Stimulated activated CD4-positive, alpha-beta T cell treated with anti-CD3 and anti-CD28 coated beads, Interleukin-4, amount 100 ng/mL, for 1 hour (primary cell): ENCODE measurements at places on chromosomes 5 and 9.

DNA sequence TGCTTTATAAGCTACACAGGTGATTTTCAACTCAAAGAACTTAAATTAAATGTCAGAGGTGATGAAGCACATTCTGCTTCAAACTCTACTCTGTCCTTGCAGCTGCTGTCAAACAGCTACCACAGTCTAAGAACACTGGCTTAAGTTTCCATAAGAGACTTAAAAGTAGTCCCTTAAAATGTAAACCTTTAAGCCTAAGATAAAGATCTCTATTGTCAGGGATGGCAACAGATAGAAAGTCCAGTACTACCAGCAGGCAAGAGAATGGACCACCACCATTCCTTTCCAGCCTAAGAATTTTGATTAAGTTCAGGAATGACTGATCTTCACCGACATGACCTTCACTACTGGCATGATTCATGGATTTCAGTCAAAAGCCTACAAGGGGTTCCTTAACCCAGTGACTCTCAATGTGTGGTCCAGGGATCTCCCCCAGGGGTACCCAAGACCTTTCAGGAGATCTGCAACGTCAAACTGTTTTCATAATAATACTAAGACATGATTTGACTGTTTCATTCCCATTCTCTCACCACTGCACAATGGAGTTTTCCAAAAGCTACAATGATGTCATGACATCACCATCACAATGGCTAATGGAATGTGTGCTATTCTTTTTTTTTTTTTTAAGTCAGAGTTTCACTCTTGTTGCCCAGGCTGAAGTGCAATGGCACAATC is 41.1 kb upstream of the PLPP6 start:
- no peak for DNase-seq

DNA sequence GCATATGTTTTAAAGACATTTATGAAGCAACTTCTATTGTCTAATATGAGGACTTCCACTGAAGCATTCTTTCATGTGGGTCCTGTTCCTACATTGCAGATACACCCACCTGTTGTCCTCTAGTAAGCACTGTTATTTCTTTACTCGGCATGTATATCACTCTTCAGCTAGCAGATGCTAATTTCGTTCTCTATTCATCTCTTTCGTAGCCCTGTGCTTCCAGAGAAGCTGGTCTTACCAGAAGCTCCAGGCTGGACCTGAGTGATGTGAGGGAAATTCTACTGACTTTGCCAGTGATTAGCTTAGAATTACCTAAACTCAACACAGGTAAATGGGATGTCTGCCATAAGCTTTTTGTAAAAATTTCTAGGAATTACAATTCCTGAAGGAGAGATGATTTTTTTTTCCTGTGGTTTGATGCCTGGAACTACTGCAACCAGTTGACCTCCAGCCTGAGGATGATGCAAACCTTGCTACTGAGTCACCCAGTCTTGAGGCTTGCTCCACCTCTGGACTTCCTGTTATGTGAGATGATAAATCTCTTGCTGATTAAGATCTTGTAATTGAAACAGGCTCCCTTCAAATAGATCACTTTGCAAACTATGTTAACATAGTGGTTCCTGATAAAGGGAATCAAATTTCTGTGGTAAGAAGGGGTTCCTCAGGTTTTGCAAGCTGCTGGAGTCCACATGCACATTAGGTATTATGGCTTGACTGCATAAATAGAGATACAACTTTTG is 52.2 kb upstream of the SPINK5 start:
- DNase-seq: no peak

GRCh38 chr9:36642817-36643216 is 70.1 kb downstream of the MELK start:
- DNase-seq: no peak

DNA sequence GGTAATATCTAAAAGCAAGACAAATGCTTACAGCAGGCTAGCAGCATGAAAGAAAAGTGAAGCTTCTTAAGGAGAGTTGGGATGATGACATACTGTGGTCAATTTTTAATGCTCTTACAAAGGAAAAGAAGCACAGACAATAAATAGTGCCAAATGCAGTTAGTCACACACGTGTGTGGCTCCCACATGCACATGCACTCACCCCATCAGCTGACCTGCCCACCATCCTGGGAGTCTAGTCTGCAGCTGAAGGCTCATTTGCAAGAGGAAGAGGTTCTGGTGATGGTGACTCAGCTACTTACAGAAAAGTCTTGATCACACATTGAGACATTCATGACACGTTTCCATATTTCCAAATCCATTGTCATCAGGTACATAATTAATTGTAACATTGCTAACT is 129.3 kb downstream of the MRPL36 start:
- DNase-seq: no peak

DNA sequence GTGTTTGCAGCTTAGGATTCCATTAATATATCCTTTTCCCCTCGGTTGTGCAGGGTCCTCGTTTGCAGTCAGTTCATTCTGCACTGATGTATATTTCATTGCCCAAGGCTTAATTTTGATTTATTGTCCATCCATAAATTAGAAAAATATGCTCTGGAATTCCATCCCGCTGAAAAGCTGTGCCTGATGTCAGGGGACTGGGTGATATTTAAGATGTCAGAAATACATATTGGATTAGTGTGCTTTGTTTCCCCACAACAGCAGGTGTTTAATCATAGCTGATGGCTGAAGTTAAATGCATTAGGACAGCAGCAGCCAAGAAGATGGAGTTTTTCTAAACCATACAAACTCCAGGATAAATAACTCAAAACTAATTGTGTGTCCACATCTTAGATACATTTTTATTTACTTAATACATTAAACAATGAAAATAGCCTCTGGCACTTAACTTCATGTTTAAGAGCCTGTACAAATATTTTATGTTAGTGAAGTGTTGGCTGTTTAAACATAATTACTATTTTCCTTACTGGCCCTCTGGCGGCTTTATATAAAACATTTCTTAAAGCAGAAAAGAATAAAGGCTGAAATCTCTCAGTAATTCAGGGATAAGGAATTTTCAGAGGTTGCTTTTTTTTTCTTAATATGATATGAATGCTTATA is 170.4 kb upstream of the TBCA start:
- DNase-seq: no peak

- no peak for DNase-seq
Measured at GRCh38 chr9:14417237-14417636, 103.3 kb upstream of the NFIB start.

GRCh38 chr5:127243011-127243410 is 47.6 kb upstream of the MEGF10 start:
- no peak for DNase-seq

- no peak for DNase-seq
Measured at GRCh38 chr5:148713735-148714508, 59.6 kb upstream of the HTR4 start.

DNA sequence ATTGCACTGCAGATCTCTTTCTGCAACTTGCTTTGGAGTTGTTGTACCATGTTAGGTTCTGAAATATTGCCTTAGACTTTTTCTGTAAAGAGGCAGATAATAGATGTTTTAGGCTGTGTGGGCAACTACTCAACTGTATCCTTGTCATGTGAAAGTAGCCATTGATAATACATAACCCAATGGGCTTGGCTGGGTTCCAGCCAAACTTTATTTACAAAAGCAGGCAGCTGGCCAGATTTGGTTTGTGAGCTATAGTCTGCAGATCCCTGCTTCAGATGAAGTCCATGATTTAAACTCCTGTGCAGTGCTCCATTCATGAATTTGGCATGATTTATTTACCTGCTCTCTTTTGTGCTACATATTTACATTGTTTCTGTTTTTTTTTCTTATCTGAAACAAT is 300.4 kb downstream of the IRX2 start:
- DNase-seq: no peak

- no peak for DNase-seq
Measured at GRCh38 chr5:120533581-120533980, 69.5 kb downstream of the PRR16 start.

DNA sequence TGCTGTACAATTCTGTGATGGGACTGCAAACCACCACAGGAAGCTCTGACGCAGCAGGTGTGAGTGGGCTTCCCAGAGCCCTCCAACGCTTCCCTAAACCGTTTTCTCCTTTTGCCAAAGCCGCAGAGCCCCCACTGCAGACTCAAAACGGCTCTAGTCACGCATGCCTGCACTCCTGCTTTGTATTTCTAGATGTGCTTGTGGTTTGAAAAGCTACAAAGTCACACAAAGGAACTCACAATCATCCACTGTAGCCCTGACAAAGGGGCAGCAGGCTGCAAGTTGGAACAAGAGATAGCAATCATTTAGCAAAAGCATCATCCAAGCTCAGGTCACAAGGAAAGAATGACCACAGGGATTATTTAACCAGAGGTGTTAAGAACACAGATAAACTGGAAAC is 79.3 kb downstream of the PTPN3 start:
- DNase-seq: no peak

GRCh38 chr9:76451234-76451633 is 7.7 kb upstream of the GCNT1 start:
- DNase-seq: no peak

DNA sequence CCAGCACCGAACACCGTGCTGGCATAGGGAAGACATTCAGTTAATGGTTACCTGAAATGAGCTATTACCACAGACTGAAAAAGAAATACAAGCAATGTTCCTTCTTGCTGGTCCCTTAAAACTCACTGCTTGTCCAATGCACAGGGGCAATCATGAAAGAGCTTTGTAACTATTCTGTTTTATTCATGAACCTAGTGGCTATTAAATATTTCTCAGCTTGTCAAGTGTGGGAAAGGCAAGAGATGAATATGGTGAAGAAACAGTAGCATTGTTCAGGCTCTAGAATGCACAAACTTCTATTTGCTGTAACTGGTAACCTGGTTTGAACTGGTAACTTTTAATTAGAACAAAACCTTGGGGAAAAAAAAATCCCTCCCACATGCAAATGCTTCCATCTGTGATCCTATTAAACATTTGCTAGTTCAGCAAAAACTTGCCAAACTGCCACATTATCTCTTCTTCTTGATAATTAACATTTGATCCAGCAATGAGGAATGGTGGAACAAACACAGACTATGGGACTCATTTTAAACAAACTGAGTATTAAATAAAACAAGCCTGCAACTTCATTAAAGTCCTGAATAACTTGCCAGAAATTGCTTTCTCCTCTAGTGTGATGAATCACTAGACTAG is 36.1 kb downstream of the YIPF5 start:
- DNase-seq: no peak

DNA sequence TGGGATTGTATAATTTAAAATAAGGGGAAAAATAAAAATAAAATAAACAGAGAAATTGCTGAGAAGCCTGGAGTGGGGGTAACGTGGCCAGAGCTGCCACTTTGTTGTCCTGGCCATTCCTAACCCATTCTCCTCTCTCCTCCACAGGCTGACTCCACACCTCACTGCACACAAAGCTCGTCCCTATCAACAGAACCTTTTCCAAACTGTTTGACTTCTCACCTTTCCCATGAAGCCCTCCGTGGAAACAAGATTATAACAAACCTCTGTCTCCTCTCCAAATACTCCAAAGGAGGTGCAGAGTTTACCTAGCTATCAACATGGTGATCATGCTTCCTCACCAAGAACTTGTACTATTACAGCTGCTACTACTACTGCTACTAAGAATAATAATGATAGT is 151.1 kb downstream of the GLIS3 start:
- DNase-seq: no peak

GRCh38 chr5:101532430-101532829 is 629.3 kb upstream of the ST8SIA4 start:
- DNase-seq: no peak

- DNase-seq: no peak
Measured at GRCh38 chr5:150294551-150295071, 5.0 kb upstream of the CAMK2A start.

DNA sequence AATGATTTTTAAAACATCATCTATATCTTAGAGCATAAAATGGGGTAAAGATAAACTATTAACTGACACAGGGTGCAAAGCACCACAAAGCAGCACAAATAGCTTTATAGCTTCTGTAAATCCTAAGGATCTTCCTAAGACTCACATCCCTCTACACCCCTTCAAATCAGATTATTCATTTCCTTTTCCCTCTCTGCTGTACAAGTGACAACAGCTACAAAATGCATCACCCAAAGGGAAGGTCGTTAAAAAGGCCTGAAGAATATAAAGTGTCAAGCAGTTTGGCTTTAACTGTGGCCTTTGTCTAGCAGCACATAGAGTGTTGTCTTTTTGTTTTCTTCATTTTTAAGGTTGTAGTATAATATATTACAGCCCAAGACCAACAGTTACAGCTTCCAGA is 422.1 kb downstream of the PDE4D start:
- no peak for DNase-seq

GRCh38 chr5:149210225-149210624 is 61.4 kb upstream of the AFAP1L1 start:
- DNase-seq: no peak

- DNase-seq: no peak
Measured at GRCh38 chr9:89953824-89954615, 349.2 kb downstream of the GADD45G start.

DNA sequence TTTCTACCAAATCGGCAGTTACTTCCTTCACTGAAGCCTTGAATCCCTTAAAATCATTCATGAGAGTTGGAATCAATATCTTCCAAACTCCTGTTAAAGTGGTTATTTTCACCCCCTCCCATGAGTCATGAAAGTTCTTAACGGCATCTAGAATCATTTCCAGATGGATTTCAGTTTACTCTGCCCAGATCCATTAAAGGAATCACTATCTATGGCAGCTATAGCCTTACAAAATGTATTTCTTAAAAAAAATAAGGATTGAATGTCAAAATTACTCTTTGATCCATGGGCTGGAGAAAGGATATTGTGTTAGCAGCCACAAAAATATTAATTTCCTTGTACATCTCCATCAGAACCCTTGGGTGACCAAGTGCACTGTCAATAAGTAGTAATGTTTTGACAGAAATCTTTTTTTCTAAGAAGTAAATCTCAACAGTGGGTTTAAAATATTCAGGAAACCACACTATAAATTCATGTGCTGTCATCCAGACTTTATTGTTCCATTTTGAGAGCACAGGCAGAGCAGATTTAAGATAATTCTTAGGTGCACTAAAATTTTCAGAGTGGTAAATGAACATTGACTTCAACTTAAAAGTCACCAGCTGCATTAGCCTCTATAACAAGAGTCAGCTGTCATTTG is 767.7 kb downstream of the DTWD2 start:
- DNase-seq: no peak
